ENCODE measurements at places on chromosomes 5 and 9.

- no peak for DNase-seq
Observed at GRCh38 chr9:120526534-120526933, 53.4 kb downstream of the CDK5RAP2 start.

GRCh38 chr9:12658531-12659209 lies 34.5 kb upstream of the TYRP1 start:
- DNase-seq = no peak

GRCh38 chr5:72456391-72457074 lies 50.7 kb downstream of the ZNF366 start:
- DNase-seq = no peak

- DNase-seq = no peak
Observed at GRCh38 chr9:114156657-114157421, 1.5 kb downstream of the COL27A1 start.

DNA sequence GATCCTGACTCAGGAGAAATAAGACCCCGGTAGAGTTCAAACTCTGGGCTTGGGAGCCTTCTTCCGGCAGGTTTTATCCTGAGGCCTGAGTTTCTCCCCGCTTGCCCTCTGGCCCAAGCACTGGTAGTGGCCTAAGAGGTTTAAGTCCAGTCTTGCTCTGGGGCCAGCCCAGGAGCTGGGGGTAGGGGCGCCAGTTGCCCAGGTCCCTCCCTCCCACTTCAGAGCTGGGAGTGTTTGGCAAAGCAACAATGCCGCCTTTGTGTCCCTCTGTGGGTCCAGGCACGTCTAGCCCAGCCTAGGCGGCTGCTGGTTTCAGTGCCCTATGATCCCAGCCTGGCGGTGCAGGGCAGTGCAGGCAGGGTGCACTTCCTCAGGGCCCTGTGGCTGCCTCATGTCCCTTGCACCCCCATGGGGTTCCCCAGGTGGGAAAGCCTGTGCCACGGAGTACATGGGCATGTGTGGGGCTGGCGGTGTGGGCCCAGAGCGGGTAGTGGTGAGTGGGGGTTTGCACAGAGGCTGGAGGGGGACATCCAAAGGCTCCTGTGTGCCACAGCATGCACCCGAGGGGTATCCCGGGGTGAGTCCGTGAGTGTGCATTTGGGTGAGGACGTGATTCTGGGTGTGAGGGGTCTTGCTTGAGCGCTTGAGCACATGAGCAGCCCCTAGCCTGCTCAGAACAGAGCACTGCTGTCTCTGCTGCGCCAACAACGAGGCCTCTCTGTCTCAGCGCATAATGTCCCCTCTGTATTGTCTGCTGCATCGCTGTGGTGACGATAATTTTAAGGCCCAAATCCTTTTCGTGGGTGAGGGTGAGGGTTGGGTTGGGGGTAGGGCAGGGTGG lies 61.7 kb upstream of the PSD2 start:
- DNase-seq = peak; percentile 83

DNA sequence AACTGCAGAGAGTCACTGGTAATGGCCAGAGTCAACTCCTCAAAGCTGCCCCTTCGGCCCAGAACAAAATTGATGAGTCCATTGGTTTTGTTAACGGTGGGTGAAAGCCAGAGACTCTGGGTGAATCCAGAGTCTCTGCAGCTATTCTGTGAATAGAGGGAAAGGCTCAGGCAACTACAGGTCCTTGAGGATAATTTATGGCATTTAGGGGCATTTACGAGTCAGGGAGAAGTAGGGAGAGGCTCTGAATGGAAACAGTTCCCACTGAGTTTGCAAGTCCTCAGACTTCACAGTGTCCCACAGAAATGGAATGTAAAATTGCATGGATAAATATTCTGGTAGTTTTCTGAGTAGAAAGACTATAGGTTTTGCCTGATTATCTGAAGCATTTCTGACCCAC lies 257.8 kb downstream of the SEC61B start:
- DNase-seq = no peak

- no peak for DNase-seq
Observed at GRCh38 chr5:132207778-132208177, 19.9 kb downstream of the P4HA2 start.

GRCh38 chr5:128254789-128255188 lies 171.2 kb downstream of the SLC12A2 start:
- no peak for DNase-seq

DNA sequence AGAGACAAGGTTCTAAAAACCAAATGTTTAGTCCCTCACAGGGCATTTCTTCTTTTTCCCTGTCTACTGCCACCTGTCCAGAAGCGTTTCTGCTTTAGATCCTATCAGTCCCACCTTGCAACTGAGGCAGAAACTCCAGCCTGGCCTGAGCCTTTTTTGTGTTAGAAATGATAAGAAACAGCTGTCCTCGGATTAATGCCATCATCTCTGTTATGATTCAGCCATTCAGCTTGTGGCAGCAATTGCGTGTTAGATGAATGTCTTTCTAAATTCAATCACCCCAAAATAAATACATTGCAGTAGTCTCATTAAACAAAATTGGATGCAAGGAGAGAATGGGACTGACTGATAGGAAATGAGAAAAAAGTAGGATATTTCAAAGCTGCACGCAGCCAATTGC lies 28.3 kb upstream of the FRMPD1 start:
- DNase-seq = no peak

DNA sequence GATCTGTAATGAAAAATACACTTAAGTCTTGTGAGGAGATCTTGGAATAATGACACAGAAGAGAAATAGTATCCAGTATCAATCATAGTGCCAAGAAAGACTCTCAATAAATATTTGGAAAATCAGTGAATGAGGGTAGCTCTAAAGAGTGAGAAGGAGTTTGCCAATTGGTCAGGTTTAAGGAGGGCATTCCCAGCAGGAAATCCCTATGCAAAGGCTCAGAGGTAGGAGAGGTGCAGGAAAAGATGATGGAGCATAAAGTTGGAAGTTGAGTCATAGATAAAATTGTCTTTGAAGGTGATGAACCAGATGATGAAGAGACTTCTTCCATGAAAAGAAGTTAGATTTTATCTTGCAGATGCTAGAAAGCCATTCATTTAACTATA lies 27.8 kb downstream of the TNPO1 start:
- DNase-seq = no peak

GRCh38 chr9:95507464-95508241 lies 9.1 kb downstream of the PTCH1 start:
- no peak for DNase-seq

GRCh38 chr9:12696931-12697622 lies 3.9 kb downstream of the TYRP1 start:
- no peak for DNase-seq

- no peak for DNase-seq
Observed at GRCh38 chr9:105355781-105356180, 92.1 kb upstream of the FSD1L start.

DNA sequence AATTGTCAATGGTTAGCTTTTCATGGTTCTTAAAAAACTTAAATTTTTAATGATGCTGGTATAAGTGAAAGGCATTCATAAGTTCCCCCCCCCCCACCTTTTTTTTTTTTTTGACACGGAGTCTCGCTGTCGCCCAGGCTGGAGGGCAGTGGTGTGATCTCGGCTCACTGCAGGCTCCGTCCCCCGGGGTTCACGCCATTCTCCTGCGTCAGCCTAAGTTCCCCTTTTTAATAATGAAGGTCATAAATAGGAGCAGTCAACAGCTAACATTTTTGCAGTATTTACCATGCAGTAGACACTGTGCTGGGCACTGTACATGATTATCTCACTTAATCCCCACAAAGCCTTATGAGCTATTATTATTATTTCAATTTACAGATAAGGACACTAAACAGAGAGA lies 556.3 kb downstream of the PDE4D start:
- DNase-seq = no peak

DNA sequence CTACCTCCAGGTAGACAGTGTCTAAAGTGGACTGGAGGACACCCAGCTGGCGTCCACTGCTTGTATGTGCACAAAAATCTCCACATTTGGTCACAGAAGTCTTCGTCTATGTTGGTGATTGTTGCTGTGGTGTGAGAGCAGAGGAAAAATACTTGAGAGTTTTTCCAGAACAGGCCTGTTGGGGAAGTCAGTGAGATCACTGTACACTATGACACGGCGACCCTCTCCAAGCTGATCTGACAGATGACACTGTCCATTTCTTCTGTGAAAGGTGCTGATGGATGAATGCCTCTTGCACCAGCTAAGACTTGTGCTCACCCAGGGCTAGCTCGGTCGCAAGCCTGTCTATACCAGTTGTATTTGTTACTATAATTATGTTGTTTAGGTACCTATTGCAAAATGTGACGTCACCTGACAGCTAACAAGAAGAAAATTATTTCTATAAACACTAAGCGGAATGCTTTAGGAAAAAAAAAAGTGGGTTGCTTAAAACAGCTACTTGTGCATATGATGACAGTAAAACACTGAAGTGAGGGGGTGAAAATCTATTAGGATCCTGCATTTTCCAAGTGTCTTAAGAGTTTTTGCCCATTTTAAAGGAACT lies 142.3 kb downstream of the ROR2 start:
- DNase-seq = no peak

- no peak for DNase-seq
Observed at GRCh38 chr9:71524516-71524915, 243.8 kb downstream of the CEMIP2 start.

- no peak for DNase-seq
Observed at GRCh38 chr5:167947306-167947705, 344.1 kb upstream of the WWC1 start.

- DNase-seq = peak; percentile 48
Observed at GRCh38 chr9:118290116-118290515, 585.9 kb downstream of the TLR4 start.

DNA sequence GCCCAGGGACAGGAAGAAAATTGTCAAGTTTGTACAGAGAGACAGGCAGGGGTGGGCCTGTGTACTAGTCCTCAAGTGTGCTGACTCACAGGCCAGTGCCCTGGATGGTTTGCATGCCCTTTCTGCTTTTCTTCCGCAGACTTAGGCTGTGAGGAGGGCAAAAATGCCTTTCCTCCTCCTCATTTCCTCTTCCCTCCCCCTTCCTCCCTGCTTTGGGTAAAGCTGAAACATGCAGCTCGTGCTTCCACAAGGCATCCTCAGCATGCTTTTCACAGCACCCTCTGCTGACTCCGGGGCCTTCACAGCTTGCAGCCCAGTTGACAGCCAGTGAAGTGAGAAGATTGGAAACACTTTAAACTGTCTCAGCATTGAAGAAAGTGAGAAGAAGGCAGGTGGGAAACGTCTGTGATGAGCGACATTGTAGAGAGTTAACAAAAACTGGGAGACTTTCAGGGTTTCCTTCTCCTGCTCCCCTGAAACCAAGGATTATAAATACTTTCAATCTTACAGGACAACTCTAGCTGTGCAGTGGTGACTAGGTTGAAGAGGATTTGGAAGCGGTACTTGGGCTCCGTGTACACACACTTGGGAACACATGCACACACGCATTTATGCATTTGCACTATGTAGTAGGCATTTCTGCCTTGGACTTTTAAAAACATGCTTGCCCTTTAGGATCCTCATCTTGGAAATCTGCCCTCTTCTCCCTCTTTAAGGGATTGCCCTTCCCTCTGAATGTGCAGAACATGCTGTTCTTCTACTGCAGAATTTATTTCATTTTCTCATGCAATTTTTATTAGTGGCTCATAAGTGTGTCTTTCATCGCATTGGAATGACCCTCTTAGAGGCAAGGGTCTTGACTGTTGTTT lies 138.8 kb downstream of the GRIA1 start:
- DNase-seq = peak; percentile 81

DNA sequence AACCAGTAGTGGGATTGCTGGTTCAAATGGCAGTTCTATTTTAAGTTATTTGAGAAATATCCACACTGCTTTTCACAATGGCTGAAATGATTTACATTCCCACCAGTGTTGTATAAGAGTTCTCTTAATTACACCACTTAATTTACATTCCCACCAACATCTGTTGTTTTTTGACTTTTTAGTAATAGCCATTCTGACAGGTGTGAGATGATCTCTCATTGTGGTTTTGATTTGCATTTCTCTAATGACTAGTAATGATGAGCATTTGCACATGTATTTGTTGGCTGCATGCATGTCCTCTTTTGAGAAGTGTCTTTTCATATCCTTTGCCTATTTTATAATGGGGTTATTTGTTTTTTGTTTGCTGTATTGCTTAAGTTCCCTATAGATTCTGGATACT lies 688.3 kb downstream of the PRR16 start:
- no peak for DNase-seq

GRCh38 chr5:133967698-133968203 lies 674 bp downstream of the C5orf15 start:
- DNase-seq = no peak

DNA sequence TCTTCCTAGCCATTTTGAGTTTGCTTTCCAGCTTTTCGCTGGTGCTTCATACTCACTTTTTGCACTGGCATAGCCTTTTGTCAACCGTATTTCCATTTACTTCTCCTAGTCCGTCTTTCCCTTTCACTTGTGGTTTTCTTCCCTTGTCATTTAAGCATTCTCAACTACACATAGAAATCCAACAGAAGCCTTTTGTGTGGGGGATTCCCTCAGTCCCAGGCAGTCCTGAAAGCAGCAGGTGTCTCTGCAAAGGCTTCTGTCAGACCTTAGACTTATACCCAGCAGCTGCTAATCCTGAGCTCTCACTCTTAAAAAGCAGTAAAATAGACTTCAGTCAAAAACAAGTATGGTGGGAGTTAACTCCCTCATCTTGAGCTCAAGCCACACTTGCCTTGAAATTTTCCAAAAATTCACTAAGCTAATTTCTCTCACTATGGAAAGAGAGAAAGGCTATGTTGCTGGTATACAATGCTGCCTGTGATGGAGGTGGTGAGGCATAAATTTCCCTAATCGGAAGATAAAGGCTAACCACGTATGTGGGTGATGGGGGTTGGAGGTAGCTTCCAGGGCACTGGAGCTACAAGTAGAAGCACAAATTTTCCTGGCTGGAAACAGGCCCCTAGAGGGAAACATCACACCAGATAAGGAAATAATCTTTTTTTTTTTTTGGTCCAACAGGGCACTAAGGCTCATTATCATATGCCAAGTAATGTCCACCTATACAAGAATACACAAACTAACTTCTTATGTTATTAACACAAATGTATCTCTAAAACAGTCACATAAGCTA lies 34.8 kb upstream of the IFNK start:
- DNase-seq = no peak

- no peak for DNase-seq
Observed at GRCh38 chr9:113590991-113591898, 127.7 kb downstream of the RGS3 start.

DNA sequence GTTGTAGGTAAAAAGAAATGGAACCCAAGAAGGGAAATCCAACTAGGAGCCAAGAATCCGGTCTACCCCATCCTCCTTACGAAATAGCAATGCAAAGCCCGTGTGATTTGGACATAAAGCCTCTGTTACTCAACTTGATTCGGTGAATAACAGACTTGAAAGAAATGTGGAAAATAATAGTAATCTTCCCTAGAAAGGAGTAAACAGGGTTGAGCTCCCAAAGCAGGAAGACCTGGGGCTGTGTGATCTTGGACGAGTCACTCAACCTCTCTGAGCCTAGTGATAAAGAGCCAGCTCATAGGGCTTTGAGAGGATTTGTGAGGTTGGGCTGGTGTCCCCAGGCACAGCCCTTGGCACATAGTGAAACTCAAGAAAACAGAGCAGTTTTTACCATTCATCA lies 42.7 kb upstream of the IL17B start:
- no peak for DNase-seq
